Caki2 (cell line): ENCODE measurements at places on chromosomes 5 and 9.

DNA sequence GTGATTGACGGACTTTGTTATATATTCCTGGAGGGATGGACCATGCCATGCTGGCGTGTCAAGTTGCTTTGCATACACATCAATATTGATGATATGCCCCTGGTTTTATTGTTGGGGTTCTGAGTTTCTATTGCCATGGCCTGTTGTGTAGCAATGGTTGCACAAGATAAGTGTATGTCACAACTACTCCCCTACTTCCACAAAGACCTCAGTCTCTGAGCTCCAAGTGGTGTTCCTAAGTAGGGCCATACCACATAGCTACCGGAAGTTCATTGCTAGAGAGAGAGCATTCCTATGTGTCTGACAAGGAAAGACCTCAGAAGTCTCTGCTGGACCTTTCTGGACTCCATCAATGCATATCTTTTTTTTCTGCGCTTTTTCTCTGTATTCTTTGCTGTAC is 19.8 kb downstream of the TXNDC8 start:
- DNase-seq: no peak

DNA sequence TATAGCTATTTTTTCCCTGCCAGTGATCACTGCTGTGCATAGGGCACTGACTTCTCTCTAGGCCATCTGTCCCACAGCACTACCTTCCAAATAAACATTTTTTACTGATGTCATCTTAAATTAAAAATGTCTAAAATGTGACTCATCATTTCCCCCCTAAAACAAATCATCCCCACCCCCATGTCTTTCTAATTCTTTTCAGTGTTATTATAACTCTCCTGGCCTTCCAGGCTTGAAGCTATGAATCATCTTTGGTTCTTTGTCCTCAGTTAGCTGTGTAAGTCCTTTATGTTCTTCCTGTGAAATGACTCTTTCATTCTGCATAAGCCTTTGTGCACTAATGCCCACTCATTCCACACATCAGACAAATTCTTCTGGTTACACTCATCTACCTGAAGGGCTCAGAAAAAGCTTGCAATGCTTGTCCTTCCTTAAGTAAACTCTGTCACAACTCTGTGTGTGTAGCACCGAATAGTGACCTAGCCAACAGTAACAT is 78.1 kb downstream of the CFAP95 start:
- peak; percentile 89 for DNase-seq

- DNase-seq: no peak
Measured at GRCh38 chr9:90724112-90724511, 77.5 kb upstream of the SYK start.

- DNase-seq: no peak
Measured at GRCh38 chr5:79746642-79747569, 57.3 kb downstream of the CMYA5 start.

DNA sequence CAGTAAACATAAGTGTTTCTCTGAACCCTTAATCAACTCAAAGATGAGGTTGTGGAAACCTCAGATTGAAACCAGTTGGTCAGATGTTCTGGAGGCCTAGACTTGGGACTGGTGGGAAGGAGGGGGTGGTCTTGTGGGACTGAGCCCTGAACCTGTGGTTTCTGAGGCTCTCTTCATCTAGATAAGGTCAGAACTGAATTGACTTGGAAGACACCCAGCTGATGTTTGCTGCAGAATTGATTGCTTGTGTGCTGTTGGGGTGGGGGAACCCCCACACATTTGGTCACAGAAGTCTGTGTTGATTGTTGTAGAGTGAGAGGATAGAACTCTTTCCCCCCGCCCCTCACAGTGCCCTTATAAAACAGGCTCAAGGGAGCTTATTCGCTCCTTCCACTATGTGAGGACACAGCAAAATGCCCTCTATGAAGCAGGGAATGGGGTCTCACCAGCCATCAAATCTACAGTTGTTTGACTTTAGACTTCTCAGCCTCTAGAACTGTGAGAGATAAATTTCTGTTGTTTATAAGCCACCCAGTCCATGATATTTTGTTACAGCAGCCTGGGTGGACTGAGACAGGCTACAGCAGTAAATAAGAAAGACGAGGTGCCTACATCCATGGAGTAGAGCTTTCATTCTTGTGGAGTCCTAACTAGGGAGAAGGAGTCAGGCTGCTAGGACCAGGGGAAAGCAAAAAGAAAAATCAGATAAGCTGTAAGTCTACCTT is 25.7 kb upstream of the UGCG start:
- no peak for DNase-seq

DNA sequence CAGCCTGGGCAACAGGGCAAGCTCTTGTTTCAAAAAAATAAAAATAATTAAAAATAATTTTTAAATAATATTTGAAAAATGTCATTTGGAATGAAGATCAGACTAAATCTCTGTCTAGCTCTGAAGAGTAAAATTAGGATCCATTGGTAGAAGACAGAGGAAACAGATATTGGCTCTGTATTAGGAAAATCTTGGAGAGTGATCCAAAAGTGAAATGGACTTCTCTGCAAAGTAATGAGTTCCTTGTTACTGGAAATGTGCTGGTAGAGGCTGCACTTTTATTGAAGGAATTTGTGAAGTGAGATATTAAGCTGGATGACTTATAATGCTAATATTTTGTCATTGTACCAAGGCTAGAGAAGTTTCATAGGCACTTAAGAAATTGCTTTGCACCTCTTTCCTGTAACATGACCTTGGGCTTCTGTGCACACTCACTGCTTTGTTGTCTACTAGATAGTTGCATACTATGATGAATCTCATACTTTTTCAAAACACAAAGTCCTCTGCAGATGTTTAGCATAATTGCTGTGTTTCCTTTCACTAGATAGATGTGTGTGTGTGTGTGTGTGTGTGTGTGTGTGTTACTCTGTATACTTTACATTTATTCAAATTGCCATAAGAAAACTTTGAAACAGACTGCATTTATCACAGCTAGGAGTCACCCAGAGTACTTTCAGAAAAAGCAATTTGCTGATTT is 13.1 kb downstream of the THBS4 start:
- DNase-seq: no peak

- no peak for DNase-seq
Measured at GRCh38 chr5:172534229-172535107, 80.1 kb upstream of the SH3PXD2B start.

DNA sequence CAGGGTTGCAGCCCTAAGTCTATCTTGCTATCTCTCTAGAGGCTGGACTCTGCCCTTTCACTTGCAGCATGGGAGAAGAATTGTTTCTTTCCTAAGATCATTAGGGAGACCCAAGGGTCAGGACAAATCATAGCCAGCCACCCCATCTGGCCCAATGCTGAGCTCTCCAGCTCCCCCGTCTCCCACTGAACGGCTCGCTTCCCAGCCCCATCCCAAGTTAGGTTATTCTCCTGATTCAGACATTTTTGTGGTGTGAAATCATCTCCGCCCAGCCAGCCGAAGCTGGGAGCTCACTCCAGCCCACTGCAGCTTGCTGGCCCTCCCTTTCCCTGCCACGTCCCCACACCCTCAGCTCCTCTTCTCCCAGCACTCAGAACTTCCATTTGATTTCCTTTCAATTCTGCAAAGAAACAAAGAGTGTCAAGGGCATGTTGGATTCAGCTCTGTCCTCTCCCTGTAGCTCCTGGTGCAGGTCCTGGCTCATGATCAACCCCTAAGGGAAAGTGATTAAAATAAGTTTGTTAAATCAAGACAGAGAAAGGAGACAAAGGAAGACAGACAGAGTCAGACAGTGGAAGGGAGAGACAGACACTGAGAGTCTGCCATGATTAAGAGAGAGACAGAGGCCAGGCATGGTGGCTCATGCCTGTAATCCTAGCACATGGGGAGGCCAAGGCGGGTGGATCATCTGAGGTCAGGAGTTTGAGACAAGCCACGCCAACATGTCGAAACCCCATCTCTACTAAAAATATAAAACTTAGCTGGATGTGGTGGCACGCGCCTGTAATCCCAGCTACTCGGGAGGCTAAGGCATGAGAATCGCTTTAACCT is 12.6 kb upstream of the SPARC start:
- DNase-seq: peak; percentile 93

DNA sequence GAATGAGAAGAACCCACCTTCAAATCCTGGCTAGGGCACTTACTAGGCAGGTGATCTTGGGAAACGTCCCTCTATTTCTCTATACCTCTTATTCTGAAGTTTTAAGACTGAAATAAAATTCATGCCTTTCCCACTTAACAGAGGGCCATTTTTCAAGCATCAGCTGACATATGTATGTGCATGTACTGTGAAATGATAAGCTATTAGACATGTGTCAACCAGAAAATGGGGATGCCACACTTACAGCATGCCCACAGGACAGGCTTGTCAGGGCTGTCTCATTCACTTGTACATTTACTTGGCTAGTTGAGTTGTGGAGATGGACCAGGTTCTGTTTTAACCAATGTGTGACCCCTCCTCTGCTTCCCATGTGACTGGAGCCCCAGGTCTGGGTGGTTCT is 78.5 kb downstream of the C9orf152 start:
- DNase-seq: no peak

- DNase-seq: peak; percentile 47
Measured at GRCh38 chr5:137231540-137231939, 267.6 kb downstream of the SPOCK1 start.

- DNase-seq: no peak
Measured at GRCh38 chr5:138662599-138662998, 87.4 kb upstream of the HSPA9 start.

DNA sequence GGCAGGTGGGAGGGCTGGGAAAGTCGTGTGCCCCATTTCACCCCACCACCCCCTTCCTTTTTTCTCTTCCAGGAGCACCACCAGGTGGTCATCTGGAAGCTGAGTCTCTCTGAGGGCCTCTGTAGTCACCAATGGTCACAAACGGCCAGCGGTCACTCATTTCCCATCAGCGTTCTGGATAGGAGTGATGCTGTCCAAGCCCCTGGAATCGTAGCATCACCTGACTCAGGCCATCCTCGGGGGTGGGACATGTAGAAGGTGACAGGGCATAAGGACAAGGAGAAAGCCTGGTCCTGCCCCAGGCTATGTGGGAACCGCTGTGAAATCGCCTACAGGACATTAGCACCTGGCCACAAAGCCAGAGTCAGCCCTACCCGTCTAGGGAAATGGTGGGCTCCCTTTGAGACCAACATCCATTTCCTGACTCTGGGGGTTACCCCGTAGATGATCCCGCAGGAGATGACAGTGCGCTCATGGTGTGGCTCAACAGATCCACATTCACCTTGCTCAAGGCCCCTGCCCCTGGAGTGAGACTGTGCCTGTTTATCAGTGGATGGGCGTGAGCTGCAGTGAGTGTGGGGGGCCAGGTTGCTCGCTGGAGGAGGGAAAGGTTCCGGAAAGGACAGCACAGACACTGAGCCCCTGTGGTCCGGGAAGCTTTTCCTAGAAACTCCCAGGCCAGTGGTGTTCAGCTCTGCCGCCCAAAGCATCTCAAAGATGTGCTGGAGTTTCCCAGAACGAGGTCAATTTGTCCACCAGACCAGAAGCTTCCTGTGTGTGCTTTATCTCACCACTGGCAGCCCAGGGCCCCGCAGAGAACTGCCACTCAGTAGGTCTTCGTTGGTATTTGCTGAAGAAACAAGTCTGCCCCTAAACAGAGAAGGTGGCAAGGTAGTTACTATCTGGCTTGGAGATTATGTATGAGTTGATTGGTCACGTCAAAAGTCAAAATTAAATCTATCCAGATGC is 61.1 kb upstream of the UNC5A start:
- DNase-seq: no peak

- DNase-seq: no peak
Measured at GRCh38 chr5:132489051-132489770, 1.4 kb downstream of the IRF1 start.

DNA sequence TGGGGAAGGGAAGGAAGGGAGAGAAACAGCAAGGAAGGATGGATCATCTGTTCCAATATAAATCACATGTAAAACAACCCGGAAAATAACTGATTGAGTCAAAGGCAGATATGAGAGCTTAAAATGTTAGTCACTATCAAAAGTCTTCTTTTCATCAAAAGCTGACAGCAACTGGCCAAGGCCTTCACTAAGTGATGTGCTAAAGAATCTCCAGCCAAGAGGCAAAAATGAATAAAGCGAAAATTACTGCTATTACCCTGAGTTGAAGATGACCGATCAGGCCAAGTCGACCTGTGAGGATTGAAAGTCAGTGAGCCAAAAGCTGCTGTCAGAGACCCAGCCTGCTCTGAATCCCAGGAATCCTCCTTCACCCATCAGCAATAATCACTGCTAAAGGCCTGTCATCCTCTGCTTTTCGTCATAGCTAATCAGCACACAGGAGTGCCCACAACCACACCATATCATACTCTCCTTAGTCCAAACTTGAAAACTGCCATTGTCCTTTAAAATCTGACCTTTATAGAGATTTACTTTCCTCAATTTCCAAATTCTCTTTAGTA is 736.9 kb downstream of the TLE1 start:
- DNase-seq: no peak

DNA sequence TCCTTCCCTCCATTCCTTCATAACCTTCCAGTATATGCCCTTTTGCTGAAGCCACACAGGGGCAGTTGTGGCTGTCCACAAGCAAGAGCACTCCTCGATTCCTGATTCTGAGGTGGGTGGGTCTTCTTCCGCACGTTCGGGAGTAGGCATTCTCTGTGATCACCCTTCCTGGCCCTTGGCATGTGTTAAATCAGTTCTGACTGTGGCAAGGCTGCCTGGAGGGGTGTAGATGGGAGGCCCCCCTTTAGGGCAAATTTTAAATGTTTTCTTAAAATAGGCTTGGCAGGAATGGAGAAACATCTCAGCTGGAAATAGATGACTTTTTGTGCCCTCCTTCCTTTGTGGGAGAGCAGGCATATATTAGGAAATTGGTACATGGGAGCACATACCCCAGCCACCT is 3.1 kb downstream of the AGXT2 start:
- no peak for DNase-seq

GRCh38 chr5:1051366-1051720 is 42.7 kb downstream of the NKD2 start:
- DNase-seq: no peak

- DNase-seq: peak; percentile 76
Measured at GRCh38 chr5:83721953-83722901, 1.6 kb upstream of the HAPLN1 start.

- DNase-seq: no peak
Measured at GRCh38 chr5:96716716-96717115, 54.5 kb downstream of the CAST start.

GRCh38 chr5:74285675-74286280 is 354.8 kb downstream of the ENC1 start:
- DNase-seq: no peak

DNA sequence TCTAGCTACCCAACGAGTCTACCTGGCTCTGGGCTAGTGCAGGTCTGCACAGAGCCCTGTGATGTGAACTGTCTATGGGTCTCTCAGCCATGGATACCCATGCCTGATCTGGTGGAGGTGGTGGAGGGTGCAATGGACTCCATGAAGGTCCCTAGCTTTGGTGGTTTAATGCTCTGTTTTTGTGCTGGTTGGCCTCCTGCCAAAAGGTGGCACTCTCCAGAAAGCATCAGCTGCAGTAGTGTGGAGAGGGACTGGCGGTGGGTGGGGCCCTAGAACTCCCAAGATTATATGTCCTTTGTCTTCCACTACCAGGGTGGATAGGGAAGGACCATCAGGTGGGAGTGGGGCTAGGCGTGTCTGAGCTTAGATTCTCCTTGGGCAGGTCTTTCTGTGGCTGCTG is 290.1 kb downstream of the AGTPBP1 start:
- DNase-seq: no peak

DNA sequence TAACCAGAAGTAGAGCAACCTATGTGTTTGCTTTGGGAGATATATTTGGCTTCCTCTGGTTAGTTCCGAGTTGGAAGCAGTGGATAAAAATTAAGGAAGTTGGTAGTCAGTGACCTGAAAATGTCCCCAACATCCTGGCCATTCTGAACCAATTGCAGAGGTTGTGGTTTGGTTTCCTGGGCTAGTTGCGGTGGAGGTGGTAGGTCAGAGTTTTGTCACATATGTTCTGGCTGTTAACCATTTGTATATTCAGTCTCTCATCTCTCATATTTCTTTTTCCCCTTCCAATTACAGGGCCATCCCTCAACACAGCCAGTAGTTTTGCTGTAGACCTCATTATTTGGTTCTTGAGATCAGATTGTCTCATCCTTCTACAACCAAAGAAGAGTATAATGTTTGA is 1026.9 kb downstream of the PTPRD start:
- DNase-seq: no peak
